ENCODE measurements at places on chromosomes 7 and 10. TPM values are rescaled to one million over a fixed set of nuclear protein-coding genes. Genes with fewer than 3 reads are reported as not detected.

DNA sequence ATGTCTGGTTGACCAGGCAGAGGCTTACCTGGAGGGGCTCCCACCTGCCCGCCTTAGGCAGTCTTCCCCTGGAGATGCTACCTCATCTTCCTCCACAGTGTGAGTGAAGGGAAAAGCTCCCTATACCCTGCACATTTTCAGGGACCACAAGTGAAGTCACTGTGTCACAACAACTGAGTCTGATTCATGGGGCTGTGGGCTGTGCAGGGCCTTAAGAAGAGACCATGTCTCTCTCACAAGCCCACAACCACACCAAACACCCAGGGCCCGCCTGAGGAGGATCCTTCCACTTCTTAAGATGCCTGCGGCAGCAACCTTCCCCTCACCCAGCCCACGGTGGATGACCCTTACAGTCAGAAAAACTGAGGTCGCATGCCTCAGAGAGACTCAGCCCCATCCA lies 118.3 kb downstream of the KMT2E start:
- H3K4me1 ChIP-seq, result no peaks in the 10 kb centered on the region
- no peak overlapping the region for H3K27ac ChIP-seq
- H3K4me3 ChIP-seq, result no peak overlapping the region
- no peak for DNase-seq
- no peaks in the 10 kb centered on the region for H3K36me3 ChIP-seq

- H3K27me3 ChIP-seq, result no peaks in the 10 kb centered on the region
- peak overlapping the region; percentile 57 for H3K27ac ChIP-seq
- peaks cover 8% of the 10 kb centered on the region for H3K4me1 ChIP-seq
- H3K36me3 ChIP-seq, result no peaks in the 10 kb centered on the region
- H3K4me3 ChIP-seq, result no peak overlapping the region
These were observed 62.0 kb upstream of the NAMPT start for GRCh38 chr7:106346678-106347217.

DNA sequence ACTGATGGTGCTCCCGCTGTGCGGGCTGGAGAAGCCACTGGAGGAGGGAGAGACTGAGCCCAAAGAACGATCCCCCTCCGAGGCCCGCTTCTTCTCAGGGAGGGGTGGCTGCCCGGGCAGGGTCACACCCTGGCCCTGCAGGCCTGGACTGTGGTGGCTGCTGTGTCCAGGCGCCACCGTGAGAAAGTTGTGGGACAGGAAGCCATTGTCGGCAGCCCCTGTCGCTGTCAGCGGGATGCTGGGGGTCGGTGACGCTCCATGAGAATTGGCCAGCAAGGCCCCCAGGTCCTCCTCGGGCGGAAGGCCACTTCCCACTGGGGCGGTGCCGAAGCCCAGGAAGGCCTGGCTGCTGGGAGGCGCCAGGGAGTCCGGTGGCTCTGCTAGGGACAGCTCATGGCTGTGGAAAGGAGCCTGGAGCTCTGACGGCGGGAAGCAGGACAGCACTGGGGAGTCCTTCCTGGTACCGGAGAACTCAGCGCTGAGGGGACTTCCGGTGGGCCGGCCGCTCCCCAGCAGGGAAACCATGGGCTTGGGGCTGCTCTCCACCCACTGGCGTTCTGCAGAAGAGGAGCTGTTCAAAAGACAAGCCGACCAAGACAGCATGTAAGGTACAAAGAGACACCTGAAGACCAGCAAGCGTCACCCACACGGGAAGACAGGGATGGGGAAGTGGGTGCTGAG lies 278.8 kb downstream of the TNS3 start:
- no peak overlapping the region for H3K27ac ChIP-seq
- no peaks in the 10 kb centered on the region for H3K27me3 ChIP-seq
- no peak overlapping the region for H3K4me3 ChIP-seq
- peaks cover 25% of the 10 kb centered on the region for H3K36me3 ChIP-seq
- peaks cover 4% of the 10 kb centered on the region for H3K4me1 ChIP-seq

The STOX1 gene
- 1.5 TPM for total RNA-seq

- H3K27me3 ChIP-seq, result no peaks in the 10 kb centered on the region
- no peak overlapping the region for H3K27ac ChIP-seq
- DNase-seq, result no peak
- no peak overlapping the region for H3K4me3 ChIP-seq
These were observed 215.7 kb downstream of the BAMBI start for GRCh38 chr10:28892818-28893547.

The TBX20 gene
- total RNA-seq, result not detected

DNA sequence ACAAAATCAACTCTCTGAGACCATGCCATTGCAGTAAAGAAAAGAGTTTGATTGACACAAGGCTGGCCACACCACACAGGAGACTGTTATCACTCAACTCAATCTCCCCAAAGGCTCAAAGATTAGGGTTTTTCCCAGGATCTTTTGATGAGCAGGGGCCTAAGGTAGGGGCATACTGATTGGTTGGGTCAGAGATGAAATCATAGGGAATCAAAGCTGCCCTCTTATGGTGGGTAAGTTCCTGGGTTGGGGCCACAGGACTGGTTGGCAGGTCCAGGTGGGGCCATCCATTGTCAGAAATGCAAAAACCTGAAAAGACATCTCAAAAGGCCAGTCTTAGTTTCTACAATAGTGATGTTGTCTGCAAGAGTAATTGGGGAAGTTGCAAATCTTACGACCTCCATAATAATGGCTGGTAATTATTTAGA lies 91.6 kb downstream of the AKR1D1 start:
- no peaks in the 10 kb centered on the region for H3K27me3 ChIP-seq
- no peak overlapping the region for H3K27ac ChIP-seq
- no peaks in the 10 kb centered on the region for H3K4me1 ChIP-seq

DNA sequence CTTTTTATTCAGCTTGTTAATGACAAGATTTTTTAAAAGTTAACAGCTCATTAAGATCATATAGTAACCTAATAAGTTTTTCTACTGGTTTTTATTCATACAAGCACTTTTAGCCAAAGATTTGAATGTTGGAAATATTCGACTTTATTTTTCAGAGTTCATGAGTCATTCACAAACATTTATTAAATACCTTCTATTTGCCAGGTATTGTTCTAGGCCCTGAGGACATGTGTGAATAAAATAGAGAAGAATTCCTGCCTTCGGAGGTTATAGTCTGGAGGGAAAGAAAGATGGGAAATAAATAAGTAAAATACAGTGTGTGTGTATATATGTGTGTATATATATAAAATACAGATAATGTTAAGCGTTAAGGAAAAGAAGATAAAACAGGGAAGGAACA lies 31.5 kb downstream of the BTAF1 start:
- H3K36me3 ChIP-seq, result no peaks in the 10 kb centered on the region
- H3K4me3 ChIP-seq, result no peak overlapping the region
- no peak for DNase-seq
- no peak overlapping the region for H3K27ac ChIP-seq
- no peaks in the 10 kb centered on the region for H3K27me3 ChIP-seq

DNA sequence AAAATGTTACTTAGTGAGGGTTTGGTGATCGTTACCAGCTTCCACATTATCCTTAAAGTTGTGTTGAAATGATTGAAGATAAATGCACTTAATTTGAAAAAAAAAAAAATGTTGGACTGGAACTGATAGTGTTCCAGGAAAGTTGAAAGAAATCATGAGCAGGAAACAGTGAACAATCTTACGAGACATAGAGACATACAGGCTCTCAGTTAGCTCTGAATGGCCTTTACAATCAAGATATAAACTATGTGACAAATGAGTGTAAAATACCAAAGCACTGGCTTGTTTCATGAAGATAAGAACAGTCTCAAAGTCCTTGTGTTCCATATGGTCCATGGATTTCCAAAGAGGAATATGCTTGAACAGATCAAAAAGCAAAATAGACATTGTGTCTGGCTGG lies 430.1 kb upstream of the ETV1 start:
- H3K27me3 ChIP-seq, result no peaks in the 10 kb centered on the region
- H3K27ac ChIP-seq, result no peak overlapping the region
- no peaks in the 10 kb centered on the region for H3K36me3 ChIP-seq
- no peak overlapping the region for H3K4me3 ChIP-seq
- no peak for DNase-seq

The ZNF727 gene
- total RNA-seq, result 0.29 TPM
